Activated CD4-positive, alpha-beta T cell treated with anti-CD3 and anti-CD28 coated beads for 36 hours (primary cell): ENCODE measurements at places on chromosomes 2 and 18. TPM values are rescaled to one million over a fixed set of nuclear protein-coding genes. Genes with fewer than 3 reads are reported as not detected.

DNA sequence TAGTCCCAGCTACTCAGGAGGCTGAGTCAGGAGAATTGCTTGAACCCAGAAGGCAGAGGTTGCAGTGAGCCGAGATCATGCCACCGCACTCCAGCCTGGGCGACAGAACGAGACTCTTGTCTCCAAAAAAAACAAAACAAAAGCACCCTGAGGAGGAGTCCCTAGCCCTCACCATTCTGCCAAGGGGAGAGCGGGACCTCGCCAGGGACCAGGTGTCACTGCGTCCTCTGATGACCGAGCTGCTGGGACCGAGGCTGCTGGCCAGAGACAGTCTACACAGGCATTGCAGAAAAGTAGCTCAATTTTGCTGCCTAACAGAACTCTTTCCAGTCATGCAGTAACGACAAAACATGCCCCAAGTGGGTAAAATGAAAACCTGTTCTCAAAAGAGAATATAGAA, 18.4 kb downstream of the NCK2 start:
- H3K4me1 ChIP-seq: peaks cover 96% of the 10 kb centered on the region
- DNase-seq: peak; percentile 2
- H3K27me3 ChIP-seq: no peaks in the 10 kb centered on the region
- H3K27ac ChIP-seq: no peak overlapping the region
- H3K36me3 ChIP-seq: peaks cover 68% of the 10 kb centered on the region

DNA sequence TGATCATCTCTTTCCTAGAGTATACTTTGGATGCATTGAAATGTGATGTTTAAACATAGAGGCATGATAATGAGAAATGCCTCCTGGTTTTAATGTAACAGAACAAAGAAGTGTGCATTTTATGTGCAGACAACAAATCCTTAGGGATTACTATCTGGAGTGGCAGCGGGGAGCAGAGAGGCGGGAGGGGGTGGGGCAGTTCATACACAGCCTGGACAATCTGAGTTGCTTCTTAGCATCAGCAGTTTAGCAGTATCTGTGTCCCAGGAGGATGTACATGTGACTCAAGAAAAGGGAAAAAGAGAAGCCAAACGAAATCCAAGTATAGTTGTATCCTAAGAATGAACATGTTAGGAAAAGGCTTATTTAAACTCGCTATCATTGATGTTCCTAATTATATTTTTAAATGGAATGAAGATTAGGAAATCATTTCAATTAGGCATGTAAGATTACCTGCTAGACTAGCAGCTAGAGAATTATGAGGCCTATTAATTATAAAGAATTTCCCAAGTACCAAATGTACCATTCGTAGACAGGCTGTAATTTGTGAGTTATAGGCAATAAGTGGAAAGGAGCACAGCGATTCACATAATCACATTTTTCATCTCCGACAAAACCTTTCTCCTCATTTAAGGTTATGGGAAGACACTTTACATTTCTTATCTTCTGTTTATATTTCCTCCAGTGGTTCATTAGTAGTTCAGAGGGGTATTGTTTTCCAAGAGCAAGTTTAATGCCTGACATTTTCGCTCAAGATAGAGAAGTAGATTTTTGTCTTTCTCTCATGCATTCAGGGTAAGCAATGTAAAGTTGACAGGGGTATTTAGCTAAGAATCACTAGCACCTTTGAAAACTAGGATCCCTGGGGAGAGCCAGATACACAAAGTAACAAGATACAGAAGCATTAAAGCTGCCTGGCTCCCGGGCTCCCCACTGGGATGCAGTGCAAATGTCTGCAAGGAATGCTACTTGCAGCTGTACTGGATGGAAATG, 141.3 kb upstream of the NOSTRIN start:
- H3K27me3 ChIP-seq: no peaks in the 10 kb centered on the region
- peaks cover 16% of the 10 kb centered on the region for H3K4me1 ChIP-seq
- no peak for DNase-seq
- H3K27ac ChIP-seq: no peak overlapping the region
- H3K4me3 ChIP-seq: no peak overlapping the region

DNA sequence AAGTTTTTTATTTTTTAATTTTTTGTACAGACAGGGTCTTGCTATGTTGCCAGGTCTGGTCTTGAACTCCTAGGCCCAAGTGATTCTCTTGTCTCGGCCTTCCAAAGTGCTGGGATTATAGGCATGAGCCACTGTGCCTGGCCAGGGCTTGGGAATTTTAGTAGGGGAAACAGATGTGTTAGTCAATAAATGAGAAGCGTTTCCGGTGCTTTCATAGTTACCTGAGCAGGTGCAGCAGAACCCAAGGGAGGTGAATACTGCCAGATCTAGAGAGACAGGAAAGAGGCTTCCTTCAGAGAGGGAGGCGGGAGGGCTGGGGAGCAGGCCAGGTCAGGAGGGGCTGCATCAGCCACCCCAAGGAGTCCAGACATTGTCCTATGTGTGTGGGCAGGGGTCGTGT, 30.5 kb upstream of the IMPA2 start:
- H3K36me3 ChIP-seq: no peaks in the 10 kb centered on the region
- H3K27ac ChIP-seq: no peak overlapping the region
- peaks cover 13% of the 10 kb centered on the region for H3K4me1 ChIP-seq
- no peaks in the 10 kb centered on the region for H3K27me3 ChIP-seq

DNA sequence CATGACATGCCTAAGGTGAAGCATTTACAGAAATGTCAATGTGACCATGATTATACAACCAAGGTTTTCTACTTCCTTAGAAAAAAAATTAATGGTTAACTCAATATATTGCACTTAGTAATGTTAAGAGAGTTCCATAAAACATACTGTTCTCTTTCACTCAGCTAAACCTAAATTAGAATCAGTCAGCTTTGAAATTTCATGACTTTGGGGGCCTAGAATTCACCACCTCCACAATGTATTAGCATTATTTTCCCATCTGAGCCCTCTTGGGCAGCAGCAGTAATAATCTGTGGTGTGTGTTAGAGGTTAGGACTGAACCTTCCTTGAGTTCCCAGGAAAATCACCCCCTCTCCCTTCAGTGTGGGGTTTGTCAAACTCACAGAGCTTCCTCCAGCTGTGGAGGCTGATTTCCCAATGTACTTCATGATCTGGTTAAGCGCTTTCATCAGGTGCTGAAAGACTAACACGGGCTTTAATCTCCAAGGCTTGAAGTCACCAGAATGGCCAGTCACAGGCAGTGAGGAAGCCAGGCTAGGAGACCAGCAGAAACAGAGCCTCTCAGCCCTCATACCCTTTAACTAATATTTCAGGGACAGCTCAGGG, 7.1 kb upstream of the UPP2 start:
- H3K36me3 ChIP-seq: no peaks in the 10 kb centered on the region
- no peak overlapping the region for H3K27ac ChIP-seq
- no peaks in the 10 kb centered on the region for H3K27me3 ChIP-seq

- H3K4me1 ChIP-seq: peaks cover 44% of the 10 kb centered on the region
- peak overlapping the region; percentile 94 for H3K4me3 ChIP-seq
- DNase-seq: no peak
- H3K27me3 ChIP-seq: no peaks in the 10 kb centered on the region
- H3K36me3 ChIP-seq: peaks cover 10% of the 10 kb centered on the region
Observed at GRCh38 chr2:227473122-227473461, 1.1 kb downstream of the AGFG1 start.

DNA sequence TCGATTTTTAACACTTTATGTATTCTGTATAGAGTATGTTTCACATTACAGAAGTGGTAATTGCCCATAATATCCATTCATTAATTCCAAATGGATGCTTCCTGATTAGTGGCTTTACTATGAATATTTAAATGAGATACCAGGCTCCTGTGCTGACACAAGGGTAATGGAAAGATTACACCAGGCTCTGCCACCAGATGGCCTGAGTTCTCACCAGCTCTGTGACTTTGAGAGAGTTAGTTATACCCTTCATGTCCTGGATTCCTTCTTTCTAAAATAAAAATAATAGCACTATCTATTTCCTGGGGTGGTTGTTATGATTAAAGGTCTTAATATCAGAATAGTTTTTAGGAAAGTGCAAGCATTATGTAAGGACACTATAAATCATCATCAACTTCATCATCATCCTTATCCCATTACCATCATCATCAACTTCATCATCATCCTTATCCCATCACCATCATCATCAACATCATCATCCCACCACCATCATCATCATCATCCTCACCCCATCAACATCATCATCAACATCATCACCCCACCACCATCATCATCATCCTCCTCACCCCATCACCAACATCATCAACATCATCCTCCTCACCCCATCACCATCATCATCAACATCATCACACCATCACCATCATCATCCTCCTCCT, 151.8 kb downstream of the DNER start:
- no peak for DNase-seq
- peaks cover 4% of the 10 kb centered on the region for H3K27me3 ChIP-seq
- no peaks in the 10 kb centered on the region for H3K36me3 ChIP-seq

DNA sequence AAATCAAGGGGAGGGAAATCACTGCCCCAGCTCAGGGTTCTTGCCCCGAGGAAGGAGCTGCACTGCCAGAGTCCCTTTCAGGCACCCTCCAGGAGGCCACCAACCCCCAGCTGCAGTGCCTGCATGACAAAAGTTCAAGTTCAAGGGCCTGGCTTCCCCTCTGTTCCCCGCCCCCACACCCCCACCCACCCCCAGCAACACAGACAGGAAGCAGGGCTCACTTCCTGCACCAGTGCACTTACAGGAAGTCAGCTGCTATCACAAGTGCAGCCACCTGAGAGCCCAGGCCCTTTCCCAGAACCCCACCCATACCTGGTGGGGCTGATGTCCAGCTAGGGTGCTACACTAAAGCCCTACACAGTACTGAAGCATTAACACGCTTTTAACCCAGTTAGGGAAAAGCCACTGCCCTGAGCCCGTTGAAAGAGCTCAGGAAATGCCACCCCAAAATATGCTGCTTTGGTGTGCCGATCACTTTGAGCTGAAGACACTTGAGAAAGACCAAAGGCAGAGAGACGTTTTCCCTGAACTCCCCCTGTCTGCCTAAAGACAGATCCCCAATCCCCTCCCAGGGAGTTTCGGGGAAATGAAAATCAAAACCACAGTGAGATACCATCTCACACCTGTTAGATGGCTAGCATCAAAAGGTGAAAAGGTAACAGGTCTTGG, 109.9 kb upstream of the CAB39 start:
- H3K27me3 ChIP-seq: no peaks in the 10 kb centered on the region
- peak overlapping the region; percentile 6 for H3K4me3 ChIP-seq
- peaks cover 48% of the 10 kb centered on the region for H3K4me1 ChIP-seq
- peak overlapping the region; percentile 89 for H3K27ac ChIP-seq
- peaks cover 25% of the 10 kb centered on the region for H3K36me3 ChIP-seq
- DNase-seq: peak; percentile 71

- H3K27ac ChIP-seq: no peak overlapping the region
- no peak for DNase-seq
- peaks cover 3% of the 10 kb centered on the region for H3K27me3 ChIP-seq
- no peaks in the 10 kb centered on the region for H3K36me3 ChIP-seq
- H3K4me1 ChIP-seq: no peaks in the 10 kb centered on the region
Observed at GRCh38 chr2:151114874-151115273, 146.8 kb downstream of the RBM43 start.

DNA sequence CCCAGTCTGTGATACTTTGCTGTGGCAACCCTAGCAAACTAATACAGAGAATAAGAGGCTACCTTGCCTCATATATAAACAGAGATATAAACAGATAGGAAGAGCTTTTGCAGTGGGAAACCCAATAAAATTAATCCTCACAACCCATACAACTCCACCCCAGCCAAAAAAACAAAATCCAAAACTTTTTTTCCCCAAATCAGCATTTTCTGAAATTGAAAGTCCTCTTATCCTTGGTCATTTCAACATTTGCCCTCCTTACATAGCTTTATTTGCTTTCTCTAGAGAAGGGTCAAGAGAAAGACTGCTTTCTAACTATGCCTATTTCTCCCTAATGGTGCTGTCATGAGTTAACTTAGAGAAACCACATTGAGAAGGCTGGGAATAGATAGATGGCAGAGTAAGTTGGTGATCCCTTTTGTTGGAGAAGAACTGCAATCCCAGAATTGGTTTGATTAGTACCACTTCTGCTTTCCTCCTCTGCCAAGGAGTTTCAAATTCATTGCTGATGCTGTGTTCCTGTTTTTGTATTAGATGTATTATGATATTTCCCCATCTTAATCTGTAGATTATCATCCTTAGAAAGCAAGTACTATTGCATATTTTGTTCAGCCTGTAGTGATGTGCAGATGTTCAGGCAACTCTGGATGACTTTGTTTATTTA, 76.5 kb upstream of the B3GNT2 start:
- peaks cover 2% of the 10 kb centered on the region for H3K36me3 ChIP-seq
- H3K27ac ChIP-seq: no peak overlapping the region
- no peaks in the 10 kb centered on the region for H3K4me1 ChIP-seq
- no peak overlapping the region for H3K4me3 ChIP-seq
- no peaks in the 10 kb centered on the region for H3K27me3 ChIP-seq
- DNase-seq: no peak

DNA sequence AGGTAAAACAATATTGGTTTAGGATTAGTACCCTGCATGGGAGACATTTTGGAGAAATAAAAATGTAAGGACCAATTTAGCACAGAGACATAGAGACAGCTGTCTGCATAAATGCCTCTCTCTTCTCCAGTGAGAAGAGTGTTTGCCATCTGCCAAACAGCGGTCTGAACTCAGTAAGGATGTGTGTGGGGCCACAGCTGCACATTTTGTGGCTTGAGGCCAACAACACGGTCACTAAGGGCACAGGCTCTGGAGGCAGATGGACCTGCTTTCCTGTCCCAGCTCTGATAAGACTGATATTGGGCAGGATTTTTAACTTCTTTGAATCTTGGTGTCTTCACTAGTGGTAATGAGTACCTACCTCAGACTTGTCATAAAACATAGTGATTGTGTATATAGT, 10.2 kb downstream of the ZBTB14 start:
- no peaks in the 10 kb centered on the region for H3K27me3 ChIP-seq
- peaks cover 27% of the 10 kb centered on the region for H3K4me1 ChIP-seq
- no peak for DNase-seq
- H3K27ac ChIP-seq: no peak overlapping the region

DNA sequence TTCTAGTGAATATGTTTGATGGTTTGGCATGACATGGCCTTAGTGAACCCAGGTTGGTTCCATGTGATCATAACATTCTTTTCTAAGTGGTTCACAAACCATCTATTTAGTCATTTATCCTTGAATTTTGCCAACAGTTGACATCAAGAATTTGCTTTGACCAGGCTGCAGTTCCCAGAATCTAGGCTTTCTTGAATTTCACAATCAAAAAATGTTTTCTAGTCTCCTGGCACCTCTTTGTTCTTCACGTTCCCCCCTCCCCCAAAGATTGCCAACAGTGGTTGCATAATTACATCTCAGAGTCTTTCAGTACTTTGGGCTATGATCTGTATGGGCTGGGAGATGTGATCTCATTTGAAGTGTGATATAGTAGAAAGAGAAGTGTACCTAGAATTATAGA, 124.0 kb downstream of the GATA6 start:
- H3K4me3 ChIP-seq: no peak overlapping the region
- no peak for DNase-seq
- H3K27me3 ChIP-seq: no peaks in the 10 kb centered on the region
- no peak overlapping the region for H3K27ac ChIP-seq
- no peaks in the 10 kb centered on the region for H3K4me1 ChIP-seq
- H3K36me3 ChIP-seq: no peaks in the 10 kb centered on the region

- no peak overlapping the region for H3K4me3 ChIP-seq
- no peaks in the 10 kb centered on the region for H3K27me3 ChIP-seq
- no peak for DNase-seq
- H3K4me1 ChIP-seq: peaks cover 46% of the 10 kb centered on the region
- peaks cover 64% of the 10 kb centered on the region for H3K36me3 ChIP-seq
Observed at GRCh38 chr18:69876490-69876889, 71.2 kb downstream of the CD226 start.

- no peak overlapping the region for H3K4me3 ChIP-seq
- no peak overlapping the region for H3K27ac ChIP-seq
- H3K27me3 ChIP-seq: peaks cover 9% of the 10 kb centered on the region
- H3K36me3 ChIP-seq: no peaks in the 10 kb centered on the region
Observed at GRCh38 chr18:32300914-32301313, 111.1 kb downstream of the MEP1B start.

Gene MAP2
- total RNA-seq: 0.34 TPM

Gene DYNAP
- not detected for total RNA-seq

Gene C2orf92
- total RNA-seq: 7.4 TPM

Gene TCF23
- total RNA-seq: 0.02 TPM

Gene GCKR
- not detected for total RNA-seq
